Pons (tissue), 1 donor: ENCODE measurements at places on chromosomes 6 and 20.

- DNase-seq, result peak; percentile 21
These were observed 30.6 kb downstream of the TFEB start for GRCh38 chr6:41704656-41705310.

DNA sequence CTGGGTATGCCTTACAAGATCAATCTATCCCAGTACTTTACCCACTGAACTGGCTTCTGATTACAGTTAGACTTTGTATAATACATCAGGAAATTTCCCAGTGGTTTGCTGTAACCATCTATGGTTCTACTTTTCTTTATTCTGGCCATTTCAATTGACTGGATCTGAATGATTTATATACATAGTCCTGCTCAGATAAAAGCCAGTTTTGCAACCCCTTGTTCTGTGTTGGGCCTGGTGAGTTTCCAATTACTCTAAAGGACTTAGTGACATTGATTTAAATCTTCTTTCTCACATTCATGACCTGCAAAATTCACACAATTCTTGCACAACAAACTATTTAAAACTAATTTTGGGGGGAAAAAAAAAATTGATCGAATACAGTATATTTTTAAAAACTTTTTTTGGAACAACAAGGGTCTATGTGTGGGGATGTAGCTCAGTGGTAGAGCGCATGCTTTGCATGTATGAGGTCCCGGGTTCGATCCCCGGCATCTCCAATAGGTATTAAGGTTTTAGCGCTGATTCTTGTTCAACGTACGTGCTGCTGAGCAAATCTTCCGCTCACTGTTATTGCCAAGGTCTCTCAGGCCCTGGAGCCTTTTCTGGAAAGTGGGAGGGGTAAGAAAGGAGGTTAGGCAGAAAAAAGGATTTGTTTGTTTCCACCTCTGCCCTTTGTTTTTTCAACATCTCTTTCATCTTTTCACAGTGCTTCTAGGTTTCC is 117.5 kb downstream of the GPX5 start:
- DNase-seq, result no peak

DNA sequence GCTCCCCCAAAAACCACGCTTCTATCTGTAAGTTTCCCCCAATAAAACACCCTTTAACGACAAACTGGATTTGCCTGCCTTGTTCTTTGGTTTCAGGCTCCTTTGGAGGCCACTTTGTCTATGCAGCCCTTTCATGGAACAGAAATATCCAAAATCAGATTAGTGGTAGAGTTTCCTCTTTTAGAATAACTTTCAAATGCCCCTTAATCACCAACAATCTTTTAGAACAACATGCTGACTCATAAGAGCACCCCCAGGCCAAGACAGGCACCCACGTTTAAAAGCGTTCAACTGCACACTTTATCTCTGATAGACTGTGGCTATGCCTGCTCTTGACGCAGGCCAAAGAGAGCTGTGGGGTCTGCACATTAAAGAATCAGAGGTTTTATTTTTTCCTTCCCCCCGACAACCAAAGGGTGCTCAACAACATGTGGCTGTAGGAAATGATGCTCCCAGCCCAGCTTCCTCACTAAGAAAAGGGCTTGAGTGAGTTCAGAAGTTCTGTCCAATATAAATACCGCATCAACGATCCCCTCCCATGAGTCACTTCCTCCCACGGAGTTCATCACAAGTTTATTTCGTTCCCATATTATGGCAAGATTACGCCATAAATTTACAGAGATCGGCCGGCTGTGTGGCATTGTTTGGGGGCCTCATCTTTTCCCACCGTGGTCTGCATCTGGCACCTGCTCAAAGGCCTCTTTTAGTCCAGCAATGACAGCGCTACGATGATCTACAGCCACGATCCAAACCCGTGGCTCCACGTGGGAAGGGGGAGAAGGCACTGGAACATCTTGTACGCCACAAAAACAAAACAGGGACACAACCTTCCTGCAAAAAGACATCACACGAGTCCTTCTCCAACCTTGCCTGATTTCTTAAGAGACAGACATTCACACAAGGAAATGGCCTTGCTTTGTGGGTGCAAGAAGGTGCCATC is 88.8 kb upstream of the NFATC2 start:
- peak; percentile 19 for DNase-seq

- DNase-seq, result no peak
These were observed 55.2 kb upstream of the NOX3 start for GRCh38 chr6:155510879-155511278.

- peak; percentile 93 for DNase-seq
These were observed 58.4 kb downstream of the SMLR1 start for GRCh38 chr6:130885392-130886192.

DNA sequence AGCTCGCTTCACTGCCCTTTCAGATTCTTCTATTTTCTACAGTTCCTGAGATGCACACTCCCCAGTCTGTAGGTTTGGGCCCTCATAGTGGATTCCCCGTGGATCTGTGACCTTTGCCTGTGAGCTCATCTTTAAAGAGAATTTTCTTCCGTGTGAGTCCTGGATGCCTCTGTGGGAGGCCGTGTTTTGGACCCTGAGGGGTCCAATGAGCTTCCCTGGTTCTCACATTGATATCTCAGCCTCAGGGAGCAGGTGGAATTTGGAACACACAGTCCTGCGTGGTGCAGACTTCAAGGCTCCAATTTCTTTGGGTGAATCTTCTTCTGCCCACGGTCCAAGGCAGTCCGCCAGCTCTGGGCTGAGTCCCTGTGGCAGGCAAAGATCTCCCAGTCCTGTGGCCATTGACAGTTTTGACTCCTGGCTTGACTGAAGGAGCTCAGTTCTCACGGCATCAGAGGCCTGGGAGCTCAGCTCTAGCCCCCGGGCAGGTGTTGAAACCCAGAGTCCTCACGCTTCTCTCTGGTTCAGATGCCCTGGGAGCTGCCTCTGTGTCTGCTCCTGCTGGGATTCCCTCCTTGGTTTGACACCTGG is 61.0 kb downstream of the PSMG4 start:
- no peak for DNase-seq
